Neural progenitor cell (in vitro differentiated cells): ENCODE measurements at places on chromosomes 5 and 9. TPM values are rescaled to one million over a fixed set of nuclear protein-coding genes. Genes with fewer than 3 reads are reported as not detected.

DNA sequence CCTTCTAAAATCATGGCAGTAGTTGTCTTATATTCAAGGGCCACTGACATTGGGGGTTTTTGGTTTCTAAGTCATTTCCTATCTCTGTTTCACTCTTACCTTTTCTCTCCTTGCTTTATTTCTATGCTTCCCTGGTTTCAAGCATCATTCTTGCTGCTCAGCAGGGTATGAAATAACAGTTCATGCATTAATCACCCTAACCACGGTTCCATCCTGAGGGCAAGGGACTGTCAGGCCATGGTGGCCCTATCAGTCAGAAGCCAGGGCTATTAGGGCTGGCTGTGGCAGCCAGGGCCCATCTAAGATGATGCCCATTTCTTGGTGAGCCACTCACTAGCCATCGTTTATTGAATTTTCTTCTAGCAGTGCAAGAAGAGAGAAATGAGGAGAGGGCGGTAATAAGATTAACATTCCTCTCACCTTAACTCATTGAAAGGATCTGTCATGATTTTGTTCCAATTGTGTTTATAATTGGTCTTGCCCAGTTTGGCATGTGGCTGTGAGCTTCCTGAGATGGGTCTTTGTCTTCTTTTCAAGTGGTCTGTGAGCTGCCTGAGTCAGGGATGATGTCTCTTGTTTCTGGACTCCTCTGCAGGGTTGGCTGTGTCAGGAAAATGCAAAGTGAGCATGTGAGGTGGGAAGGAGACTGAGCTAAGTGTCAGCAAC lies 45.2 kb downstream of the CYSTM1 start:
- peak; percentile 46 for DNase-seq

GRCh38 chr5:134133995-134134541 lies 19.6 kb downstream of the TCF7 start:
- DNase-seq: no peak

Gene SLCO4C1
- 0.09 and 0.43 TPM in 2 replicates for total RNA-seq

Gene SPAG8
- total RNA-seq: 1.3 and 1.6 TPM in 2 replicates

DNA sequence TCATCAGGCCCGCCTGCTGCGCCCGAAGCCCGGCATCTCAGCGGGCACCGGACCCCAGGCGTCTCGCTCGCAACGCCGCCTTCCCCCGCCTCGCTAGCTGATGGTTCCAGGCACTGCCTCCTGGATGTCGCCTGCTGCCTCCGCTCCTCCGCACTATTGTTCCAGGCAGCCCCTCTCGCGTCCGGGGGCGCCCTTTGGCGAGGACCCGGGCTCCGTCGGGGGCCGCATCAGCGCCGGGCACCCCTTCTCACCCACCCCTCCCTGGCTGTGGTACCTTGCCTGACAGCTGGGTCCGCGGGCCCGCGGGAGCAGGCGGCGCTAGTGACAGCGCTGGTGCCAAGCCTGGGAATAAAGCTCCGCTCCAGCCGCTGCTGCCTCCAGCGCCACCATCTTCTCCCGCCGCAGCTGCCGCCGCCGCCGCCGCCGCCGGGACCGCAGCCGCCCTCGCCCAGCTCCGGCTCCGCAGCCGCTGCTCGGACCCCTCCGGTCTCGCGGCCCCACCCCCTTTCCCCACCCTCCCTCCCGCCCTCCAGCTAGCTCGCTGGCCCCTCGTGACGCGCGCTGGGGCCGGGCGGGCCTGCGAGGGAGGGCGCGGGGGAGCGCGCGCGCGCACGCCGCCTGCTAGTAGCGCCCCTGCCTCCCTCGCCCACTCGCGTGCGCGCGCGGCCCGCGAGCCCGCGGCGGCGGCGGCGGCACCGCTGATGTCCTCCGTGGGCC lies at the start of gene APBA1:
APBA1 (minus strand) TSS at position 493 of the 717 bp plus-strand sequence.
- peak; percentile 84 for DNase-seq

Gene SPINK7
- total RNA-seq: not detected in 2 replicates

Gene NDUFB6
- total RNA-seq: 50.8 and 64.9 TPM in 2 replicates

DNA sequence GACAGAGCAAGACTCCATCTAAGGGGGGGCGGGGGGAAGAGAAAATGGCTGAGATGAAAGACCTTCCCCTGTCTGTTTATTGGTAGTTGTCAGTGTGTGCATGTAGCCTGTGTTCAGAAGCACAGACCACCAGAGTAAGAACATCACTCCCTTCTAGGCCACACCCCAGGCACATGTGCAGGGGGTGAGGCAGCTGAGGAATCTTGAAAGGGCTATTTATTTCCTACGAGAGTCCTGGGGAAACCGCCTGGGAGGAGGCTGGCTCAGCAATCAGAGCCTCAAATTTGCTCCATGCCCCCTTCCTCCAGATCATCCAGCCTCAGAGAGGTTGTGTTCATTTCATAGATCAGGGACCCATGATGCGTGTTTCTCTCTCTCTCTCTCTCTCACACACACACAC lies 7.1 kb downstream of the MYORG start:
- no peak for DNase-seq

- no peak for DNase-seq
Observed at GRCh38 chr5:42495914-42496313, 72.7 kb downstream of the GHR start.
